Activated CD8-positive, alpha-beta memory T cell treated with anti-CD3 and anti-CD28 coated beads for 1 hour (primary cell): ENCODE measurements at places on chromosomes 6 and 20.

GRCh38 chr6:57013521-57013926 lies 33.0 kb upstream of the KIAA1586 start:
- DNase-seq = no peak

DNA sequence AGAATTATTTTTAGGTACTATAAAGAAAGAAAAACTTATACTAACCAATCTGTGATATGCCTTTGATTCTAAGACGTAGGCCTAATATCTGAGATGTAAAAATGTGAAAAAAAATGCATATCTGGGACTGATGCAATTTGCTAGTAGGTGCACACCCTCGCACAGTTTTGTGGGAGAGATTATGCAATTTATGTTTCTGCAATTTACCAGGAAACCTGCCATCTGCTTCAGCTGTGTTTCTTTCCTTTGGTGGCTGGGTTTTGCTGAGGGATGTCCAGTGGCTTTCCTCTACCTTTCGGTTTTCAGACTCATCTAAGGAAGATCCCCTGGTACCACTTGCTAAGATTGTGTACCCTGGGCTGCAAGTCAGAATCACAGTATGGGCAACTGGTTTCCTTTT lies 186.9 kb downstream of the ZFP64 start:
- no peak for DNase-seq

- no peak for DNase-seq
Measured at GRCh38 chr6:89745716-89746115, 73.9 kb downstream of the MDN1 start.

- DNase-seq = no peak
Measured at GRCh38 chr6:108465098-108465495, 95.6 kb upstream of the FOXO3 start.

GRCh38 chr6:28632326-28632851 lies 106.7 kb downstream of the GPX5 start:
- no peak for DNase-seq

DNA sequence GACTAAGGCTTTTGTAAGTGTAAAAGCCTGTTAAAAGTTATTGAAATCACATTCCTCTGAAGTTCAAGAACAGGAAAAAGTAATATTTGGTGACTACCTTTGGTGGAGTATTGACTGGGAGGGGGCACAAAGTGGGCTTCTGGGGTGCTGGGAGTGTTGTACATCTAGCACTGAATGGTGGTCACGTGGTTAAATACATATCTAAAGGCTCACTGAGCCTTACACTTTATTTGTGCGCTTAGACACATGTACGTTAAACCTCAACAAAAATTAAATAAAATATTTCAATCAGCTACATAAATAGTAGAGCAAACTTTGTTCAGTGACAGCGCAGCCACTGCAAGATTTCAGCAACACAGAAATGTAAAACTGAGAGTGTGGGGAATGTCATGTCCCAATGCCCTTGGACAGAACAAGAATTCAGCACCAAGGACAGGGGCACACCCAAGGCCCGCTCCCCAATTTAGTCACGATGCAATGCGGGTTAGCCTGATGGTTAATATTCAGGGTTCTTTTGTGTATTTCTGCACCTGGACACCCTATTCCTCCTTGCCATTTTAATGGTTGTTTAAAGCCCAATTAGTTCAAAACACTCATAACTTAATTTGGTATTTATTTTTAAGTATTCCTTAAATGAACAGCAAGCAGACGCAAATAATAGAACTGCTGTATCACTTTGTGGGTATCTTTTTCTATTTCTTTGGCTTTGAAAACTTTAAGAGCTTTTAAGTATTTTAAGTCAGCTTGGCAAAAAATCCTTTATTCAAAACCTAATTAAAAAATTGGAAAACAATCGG lies 37.4 kb downstream of the ANGPT4 start:
- DNase-seq = no peak

- DNase-seq = no peak
Measured at GRCh38 chr6:77011929-77012545, 451.3 kb downstream of the HTR1B start.

- DNase-seq = no peak
Measured at GRCh38 chr20:53579581-53580375, 13.9 kb downstream of the ZNF217 start.

DNA sequence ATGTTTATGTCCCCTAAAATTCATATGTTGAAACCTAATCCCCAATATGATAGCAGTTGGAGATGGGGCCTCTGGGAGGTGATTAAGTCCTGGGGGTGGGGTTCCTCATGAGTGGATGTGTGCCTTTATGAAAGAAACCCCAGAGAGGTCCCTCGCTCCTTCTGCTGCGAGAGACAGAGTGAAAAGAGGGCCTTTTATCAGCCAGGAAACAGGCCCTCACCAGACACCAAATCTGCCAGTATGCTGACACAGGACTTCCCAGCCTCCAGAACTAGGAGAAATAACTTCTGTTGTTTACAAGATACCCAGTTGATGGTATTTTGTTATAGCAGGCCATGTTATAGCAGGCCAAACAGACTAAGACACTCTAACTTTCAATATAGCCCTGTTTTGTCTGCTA lies 100.9 kb upstream of the NFATC2 start:
- no peak for DNase-seq

DNA sequence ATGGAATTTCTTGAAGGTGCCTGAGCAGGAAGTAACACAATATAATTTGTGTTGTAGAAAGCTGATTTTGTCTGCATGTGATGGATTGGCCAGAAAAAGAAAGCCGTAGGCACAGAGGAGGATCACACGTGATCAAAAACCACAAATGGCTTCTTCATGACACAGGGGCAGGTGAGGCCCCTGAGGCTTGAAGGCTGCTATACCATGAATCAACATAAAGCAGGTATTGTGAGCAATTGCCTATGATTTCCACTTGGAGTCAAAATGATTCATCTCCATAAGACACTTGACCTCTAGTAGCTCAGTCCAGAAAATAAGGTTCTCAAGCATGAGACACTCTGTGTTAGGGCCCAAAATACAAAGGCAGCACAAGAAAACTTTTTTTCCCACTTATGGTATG lies 42.4 kb upstream of the EYA4 start:
- DNase-seq = no peak

DNA sequence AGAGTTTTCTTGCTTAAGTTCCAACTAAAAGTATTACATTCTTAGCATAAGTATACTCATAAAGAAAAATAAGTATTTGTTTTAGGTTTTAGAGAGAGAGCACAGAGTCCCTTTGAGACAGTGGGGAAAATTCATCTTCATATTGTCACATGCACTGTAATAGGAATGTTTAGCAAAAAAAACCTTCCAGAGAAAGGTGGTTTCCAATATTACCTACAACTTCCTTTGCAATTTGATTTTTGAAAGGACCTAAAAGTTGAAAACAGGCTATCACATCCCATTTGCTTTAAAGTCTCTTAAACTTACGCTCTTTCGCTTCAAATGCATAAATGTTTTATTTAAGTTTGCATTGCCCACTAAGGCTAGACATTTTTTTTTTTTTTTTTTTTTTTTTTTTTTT lies 86.4 kb downstream of the OPRM1 start:
- DNase-seq = no peak

DNA sequence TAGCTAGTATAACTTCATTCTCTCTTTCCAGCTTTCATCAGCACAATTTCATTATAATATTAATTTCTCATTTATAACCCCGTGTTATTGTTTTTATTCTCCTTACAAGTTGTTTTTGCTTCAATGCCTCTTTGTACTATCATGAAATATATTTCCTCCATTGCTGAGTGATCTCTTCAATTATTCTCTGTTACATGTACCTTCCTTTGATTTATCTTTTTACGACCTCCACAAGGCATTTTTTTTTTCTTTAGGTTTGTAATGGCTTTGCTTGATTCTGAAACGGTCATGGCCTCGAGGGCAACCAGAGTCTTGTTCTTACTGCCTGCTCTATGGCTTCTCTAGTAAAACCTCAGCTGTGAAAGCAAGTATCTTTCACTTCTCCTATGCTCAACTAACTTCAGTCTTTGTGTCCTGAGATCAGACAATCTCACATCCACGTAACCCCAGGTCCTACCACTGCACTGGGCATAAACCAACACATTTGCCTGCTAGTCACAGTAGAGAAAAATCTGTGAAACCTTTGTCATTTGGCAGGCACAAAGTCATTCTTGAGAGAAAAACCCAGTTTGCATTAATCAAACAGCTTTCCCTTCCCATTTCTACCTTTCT lies 119.9 kb downstream of the UST start:
- DNase-seq = no peak

- DNase-seq = no peak
Measured at GRCh38 chr20:46376196-46376785, 30.1 kb downstream of the ELMO2 start.

- DNase-seq = no peak
Measured at GRCh38 chr20:49133571-49133970, 54.6 kb downstream of the STAU1 start.

DNA sequence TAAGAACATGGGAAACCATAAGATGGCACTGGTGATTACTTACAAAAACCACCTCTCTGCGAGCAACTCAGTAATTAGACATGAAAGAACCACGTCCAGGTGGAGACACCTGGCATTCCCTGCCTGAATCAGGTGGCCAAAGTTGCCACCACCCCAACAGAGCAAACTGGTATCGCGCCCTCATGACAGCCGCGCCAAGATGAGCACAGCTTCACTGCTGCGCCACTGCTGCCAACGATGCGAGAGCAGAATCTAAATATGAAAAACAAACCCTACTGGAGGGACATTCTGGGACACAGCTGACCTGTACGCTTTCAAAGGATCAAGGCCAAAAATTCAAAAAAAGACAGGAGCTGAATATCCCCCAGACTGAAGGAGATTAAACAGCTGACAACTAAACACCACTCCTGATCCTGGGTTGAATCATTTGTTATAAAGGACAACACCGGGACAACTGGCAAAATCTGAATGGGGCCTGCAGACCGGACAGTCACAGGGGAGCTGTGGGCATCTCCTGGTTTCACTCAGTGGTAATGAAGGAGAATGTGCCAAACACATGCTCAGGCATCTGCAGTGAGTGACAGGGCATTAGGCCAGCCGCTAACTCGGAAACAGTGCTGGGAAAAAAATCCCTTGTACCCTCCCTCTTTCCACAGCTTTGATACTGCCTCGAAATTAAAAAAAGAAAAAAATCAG lies 17.4 kb downstream of the CST7 start:
- DNase-seq = no peak

DNA sequence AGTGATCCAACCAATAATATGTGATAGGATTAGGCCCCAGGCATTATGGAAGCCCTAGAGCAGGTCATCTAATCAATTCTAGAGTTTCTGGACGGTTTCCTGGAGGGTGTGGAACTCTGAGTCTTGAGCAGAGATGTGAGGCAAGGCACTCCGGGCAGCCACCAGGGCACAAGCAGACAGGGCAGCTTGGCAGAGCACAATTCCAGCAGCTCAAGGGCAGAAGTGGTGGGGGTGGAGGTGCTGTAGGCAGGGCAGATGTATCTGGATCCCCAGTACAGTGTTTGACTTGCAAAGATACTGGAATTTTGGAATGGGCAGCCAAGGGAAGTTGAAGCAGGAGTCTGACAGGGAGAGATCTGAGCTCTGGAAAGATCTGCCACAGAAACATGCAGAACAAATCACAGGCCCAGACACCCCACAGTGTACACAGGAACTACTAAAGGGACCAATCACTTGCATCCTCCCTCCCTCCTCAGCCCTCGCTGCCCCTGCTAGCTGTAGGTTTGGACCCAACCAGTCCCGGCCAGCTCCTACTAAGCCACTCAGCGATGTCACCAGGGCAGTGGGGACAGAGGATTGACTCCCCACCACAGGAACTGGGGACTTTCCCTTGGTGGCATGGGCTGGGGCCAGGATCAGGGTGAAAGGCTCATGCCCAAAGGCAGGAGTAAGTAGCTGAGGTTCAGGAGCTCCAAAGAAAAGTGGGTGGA lies 47.0 kb downstream of the TFEB start:
- no peak for DNase-seq

DNA sequence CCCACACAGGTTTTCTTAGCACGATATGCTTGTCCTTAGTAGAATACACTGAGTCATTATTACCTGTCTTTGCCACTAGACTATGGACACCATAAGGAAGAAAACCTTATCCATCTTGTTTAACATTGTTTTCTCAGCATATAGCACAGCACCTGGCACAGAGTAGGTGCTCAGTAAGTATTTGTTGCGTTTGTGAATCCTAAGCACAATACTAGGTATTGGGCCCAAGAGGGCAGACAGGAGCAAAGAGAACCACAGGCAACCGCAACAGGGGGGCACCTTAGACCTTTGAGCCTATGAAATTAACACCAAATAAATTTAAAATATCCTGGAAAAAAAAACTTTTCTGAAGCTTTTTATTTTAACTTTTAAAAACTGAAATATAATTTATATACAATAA lies 3.7 kb upstream of the NCOA6 start:
- no peak for DNase-seq

- no peak for DNase-seq
Measured at GRCh38 chr6:35139924-35140638, 1.1 kb downstream of the TCP11 start.

- DNase-seq = no peak
Measured at GRCh38 chr20:48819821-48820648, 7.8 kb downstream of the PREX1 start.

- DNase-seq = no peak
Measured at GRCh38 chr6:1499777-1500176, 109.9 kb upstream of the FOXC1 start.

DNA sequence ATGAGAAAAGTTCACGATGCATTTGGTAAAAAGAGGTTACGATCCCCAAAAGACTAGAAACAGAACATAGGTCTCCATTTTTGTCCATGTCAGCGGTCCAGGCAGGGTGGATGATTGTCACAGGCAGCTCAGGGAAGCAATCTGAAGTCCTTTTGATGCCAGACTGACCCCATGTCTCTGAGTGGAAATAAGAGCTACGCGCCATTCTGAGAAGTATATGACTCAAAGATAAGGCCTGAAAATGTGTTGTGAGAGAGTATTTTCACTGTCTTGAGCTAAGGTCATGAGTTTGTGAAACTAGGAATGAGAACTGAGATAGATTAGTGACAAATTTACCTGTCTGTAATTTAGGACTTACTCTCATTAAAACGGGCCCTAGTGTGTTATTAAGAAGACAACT lies 69.5 kb downstream of the LYRM4 start:
- no peak for DNase-seq

DNA sequence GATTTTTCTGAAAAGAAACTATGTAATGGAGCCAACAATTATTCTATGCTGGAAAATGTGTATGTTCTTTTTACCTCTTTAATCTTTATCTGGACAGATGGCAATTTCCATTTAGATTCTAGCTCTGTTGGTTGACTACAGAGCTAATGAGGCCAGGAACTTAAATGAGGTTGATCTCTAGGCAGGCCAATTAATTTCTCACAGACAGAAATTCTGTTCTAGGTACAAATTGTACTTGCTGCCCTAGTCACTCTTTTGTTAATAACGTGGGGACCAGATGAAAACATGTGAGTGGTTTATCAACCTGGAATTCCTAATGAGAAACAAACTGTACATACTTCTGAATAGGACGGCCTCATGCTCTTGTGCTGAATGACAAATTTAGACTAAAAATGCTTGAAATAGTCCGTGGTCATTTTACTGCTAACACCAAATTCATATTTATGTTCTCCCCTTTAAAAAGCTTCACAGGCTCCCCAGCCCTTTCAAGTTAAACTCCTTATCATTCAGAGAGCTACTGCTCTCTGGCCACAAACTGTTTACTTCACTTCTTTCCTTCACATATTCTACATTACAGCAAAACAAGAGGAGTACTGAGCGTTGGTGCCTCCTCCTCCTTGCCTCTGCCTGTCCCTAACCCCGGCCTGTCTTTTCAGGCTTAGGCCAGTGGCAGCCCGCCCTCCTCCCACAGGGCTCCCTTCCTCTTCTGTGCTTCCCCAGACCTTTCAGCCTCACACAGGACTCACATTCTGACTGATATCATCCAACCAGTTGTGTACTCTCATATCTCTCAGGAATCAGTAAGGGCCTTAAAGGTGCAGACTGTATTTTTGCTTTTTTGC lies 41.4 kb downstream of the DTNBP1 start:
- no peak for DNase-seq

GRCh38 chr20:13348311-13349234 lies 127.5 kb downstream of the ISM1 start:
- DNase-seq = no peak
